ENCODE measurements at places on chromosomes 2 and 18.

- no peak for DNase-seq
These were observed 181.1 kb upstream of the NABP1 start for GRCh38 chr2:191496838-191497237.

DNA sequence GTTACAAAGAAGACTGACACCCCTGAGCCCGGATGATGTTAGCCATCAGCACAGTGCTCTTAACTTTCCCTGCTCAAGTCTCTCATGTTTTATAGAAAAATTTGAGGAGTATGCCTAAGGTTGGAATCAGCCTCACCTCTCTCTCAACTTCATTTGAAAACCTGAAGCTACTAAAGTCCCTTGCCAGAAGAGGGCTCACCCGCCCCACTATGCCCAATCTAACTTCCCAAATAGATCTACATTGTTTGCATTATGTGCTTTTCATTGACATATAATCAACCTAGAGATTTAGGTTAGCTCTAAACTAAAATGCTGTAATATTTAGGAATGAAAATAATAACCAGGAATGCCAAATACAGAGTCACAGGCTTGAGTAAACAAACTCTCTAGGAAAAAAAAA is 305.4 kb downstream of the NCKAP5 start:
- no peak for DNase-seq

DNA sequence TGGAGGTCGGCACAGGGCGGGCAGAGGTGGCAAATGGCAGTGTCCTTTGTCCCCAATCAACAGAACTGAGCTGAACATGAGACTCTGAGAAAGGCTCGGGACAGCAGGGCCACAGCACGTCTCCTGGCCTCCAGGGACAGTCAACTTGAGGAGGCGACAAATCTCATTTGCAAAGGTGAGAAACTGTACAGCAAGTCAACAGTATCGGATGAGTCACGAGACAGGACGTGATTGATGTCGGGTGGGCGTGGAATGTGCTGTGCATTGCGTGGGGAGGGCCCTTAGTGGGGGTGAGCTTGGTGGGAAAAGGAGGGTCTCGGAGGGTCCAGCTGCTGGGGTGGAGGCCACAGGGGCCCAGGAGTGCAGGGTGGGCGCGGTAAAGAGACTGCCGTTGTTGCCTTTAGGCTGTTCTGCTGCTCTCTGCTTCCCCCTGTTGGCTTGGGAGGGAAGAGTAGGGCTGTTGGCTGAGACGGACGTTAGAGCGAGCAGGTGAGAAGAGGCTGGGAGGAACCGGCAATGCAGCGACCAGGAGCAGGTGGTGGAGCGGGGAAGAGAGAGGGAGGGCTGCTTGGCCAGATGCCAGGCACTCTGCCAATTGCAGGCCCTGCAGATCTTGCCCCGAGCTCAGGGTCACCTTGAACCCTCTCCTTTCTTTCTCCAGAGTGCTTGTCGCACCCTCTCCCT is 164.3 kb downstream of the BCL2 start:
- peak; percentile 57 for DNase-seq

DNA sequence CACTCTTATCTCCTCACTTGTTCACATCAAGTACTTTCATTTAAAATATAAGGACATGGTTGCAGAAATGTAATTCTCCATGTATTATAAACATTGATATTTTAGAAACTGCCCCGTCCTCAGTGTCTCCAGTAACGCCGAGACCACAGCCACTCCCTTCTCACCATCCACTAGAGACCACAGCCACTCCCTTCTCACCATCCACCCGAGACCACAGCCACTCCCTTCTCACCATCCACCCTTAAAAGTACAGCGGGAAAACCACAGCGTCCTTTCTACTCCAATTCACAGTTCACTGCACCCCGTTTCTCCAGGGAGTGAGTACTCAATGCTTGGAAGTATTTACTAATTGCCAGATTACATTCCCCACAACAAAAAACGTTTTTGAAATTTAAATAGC is 1452.2 kb upstream of the ACVR2A start:
- no peak for DNase-seq

- no peak for DNase-seq
These were observed 240.2 kb downstream of the SH3BP4 start for GRCh38 chr2:235191978-235192377.
